ENCODE measurements at places on chromosomes 4 and X.

DNA sequence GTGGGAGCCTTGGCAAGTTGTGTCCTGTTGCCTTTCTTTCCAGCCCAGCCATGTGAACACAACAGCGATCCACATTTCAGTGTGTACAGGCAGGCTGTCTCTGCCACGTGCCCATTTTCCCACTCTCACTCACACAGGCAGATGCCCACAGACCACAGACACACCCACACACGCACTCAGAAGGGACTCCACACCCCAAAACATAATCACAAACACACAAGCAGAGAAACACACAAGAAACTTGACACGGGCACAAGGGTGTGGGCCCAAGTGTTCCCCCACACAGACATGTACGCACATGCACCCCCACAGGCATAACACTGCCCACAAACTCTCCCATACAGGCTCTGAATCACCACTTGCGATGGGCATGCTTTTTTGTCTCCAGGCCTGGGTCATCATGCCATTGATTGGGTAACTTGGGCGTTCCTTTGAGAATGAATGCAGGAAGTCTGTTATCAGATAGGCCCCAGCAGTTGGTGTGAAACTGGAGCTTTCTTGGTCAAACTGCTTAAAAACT lies 84.3 kb downstream of the NBDY start:
- DNase-seq = no peak

GRCh38 chr4:99723612-99724011 lies 66.0 kb upstream of the C4orf54 start:
- DNase-seq = peak; percentile 60

- DNase-seq = no peak
These were observed 253.4 kb downstream of the PDGFC start for GRCh38 chr4:156718226-156718625.

DNA sequence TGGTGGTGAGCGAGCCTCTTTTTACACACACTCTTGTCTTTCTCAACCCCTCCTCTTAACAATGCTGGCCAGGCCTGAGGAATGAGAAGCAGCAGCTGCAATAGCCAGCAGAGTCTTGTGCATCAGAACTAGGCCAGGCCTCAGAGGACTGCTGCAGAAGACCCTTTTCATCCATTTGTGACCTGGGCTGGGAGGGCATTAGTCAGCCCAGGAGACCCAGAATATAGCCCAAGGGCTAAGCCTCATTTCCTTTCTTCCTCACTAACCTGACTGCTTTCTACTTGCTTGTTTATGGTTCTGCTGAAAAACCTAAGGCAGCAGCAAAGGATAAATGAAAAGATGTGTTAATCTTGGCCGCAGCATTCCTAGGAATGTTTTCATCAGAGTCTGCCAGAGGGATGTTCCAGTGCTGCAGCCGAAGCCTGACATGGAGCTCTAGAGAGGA lies 254.7 kb upstream of the AR start:
- no peak for DNase-seq

GRCh38 chrX:22090181-22090580 lies 58.1 kb downstream of the PHEX start:
- DNase-seq = no peak

DNA sequence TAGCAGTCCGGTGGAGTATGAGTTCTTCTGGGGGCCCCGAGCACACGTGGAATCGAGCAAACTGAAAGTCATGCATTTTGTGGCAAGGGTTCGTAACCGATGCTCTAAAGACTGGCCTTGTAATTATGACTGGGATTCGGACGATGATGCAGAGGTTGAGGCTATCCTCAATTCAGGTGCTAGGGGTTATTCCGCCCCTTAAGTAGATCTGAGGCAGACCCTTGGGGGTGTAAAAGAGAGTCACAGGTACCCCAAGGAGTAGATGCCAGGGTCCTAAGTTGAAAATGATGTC lies 852 bp downstream of the MAGEH1 start:
- no peak for DNase-seq

DNA sequence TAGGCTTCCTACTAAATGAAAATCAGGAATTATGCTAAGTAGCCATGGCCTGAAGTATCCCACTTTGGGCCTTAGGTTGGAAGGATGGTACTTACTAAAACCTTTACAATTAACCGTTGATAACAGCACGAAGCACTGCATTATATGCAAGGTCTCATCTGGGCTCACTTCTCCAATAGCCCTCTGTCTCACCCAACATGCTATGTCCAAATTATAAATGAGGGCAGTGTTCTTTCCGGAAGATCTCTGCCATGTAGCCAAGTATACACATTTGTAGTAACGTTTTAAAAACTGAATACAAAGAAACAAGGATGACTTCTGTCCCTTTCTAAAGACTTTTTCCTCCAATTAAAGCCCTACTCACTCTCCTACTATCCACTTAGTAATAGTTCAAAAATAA lies 51.6 kb downstream of the SCFD2 start:
- DNase-seq = no peak

DNA sequence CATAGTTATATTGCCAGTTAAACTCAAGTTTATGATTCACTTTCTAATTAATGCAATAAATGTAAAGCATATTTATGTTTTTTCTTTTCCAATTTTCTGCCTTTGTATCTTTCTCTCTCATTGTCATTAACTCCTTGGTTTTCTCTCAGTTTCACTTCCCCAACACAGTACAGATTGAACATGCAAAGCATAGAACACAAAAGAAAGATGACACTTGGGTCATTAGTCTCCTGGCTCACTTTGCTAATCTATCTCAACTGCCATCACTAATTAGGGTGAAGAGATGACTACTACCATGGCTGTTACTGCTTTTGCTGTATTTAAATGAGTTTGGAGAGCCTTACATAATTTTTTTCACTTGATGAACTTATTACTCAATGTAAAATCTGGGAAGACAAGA lies 12.3 kb upstream of the NAA11 start:
- DNase-seq = no peak
